ENCODE measurements at places on chromosomes 11 and 22. TPM values are rescaled to one million over a fixed set of nuclear protein-coding genes. Genes with fewer than 3 reads are reported as not detected.

Gene NLRP14
- 0.27 TPM for polyA plus RNA-seq

Gene TUB
- 26.8 TPM for polyA plus RNA-seq

Gene NCF4
- polyA plus RNA-seq, result 2.7 TPM

Gene TEAD1
- 104 TPM for polyA plus RNA-seq

Gene GLB1L2
- 5.3 TPM for polyA plus RNA-seq

Gene PTPN5
- polyA plus RNA-seq, result 0.79 TPM

Gene KCNQ1
- 6.2 TPM for polyA plus RNA-seq

Gene CASP12
- polyA plus RNA-seq, result 1.6 TPM

Gene PDXP
- polyA plus RNA-seq, result 10.1 TPM
